ENCODE measurements at places on chromosomes 11 and 22.

DNA sequence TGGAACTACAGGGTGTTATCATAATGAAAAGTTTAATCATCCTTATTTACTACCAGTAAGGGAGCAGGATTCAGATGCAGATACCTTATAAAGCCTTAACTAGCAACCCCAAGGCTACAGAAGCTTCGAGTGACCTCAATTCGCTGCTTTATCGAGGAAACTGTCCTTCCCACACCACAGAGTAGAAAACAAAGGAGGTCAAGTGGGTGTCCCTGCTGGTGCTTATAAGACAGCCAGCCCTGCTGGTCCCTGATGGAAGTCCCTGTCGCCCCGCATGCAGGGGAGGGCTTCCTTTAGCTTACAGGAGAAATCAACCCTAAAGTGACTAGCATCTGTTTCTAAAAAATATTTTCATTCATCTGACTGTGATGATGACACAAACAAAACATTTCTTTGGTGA is 7.3 kb downstream of the MN1 start:
- no peak for DNase-seq

DNA sequence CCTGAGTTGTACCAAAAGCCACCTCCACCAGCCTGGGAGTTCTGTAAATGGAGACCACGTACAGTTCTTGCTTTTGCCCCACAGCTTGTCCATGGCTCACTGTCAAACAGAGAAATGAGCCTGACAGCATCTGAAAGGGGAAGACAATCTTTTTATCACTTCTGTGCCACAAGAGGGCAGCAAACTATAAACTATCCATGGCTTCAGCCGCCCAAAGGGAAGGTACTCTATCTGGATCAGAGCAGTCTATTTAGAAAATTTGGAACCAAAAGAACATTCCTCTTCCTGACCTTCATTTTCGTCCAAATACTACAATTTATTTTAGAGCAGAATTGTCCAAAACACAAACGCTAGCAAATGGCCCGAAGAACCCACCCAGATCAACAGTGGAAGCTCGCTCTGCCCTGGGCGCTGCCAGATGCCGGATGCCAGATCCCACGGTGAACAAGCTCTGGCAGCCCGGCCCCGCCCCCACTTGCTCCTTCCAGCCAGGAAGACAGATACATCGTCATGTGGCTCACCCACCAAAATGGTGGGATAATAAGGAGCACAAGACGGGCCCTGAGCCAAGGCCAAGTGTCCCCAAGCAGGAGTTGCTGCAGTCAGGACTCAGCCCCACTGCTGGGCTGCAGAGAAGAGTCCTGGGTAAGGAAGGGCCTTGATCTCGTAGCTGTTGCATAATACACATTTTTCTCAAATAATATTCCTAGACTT is 23.9 kb upstream of the SCGB1A1 start:
- peak; percentile 58 for DNase-seq

DNA sequence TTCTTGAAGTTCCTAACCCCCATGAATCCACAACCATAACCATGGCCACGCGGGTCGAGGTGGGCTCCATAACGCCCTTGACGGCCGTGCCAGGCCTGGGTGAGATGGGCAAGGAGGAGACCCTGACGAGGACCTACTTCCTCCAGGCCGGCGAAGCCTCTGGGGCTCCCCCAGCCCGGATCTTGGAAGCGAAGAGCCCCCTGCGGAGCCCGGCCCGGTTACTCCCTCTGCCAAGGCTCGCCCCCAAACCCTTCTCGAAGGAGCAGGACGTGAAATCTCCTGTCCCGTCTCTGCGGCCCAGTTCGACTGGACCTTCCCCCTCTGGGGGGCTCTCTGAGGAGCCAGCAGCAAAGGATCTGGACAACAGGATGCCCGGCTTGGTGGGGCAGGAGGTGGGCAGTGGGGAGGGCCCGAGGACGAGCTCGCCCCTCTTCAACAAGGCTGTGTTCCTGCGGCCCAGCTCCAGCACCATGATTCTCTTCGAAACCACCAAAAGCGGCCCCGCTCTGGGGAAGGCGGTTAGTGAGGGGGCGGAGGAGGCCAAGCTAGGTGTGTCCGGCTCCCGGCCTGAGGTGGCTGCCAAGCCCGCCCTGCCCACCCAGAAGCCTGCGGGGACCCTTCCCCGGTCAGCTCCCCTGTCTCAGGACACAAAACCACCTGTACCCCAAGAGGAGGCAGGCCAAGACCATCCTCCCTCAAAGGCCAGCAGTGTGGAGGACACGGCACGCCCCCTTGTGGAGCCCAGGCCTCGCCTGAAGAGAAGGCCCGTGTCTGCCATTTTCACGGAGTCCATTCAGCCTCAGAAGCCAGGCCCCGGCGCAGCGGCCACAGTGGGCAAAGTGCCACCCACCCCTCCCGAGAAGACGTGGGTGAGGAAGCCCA is 75.7 kb downstream of the KIAA1671 start:
- DNase-seq = no peak

DNA sequence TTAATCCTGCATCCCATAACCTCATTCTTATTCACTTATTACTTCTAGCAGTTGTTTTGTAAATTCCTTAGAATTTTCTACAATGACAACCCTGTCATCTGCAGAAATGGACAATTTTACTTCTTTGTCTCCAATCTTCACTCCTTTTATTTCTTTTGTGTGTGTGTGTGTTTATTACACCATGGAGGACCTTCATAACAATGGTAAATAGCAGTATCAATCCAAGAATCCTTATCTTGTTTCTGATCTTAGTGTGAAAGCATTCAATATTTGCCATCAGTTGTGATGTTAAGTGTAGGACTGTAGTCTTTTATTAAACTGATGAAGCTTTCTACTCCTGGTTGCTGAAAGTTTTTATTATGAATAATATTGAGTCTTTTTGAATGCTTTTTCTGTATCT is 109.1 kb downstream of the MPPED2 start:
- DNase-seq = no peak

DNA sequence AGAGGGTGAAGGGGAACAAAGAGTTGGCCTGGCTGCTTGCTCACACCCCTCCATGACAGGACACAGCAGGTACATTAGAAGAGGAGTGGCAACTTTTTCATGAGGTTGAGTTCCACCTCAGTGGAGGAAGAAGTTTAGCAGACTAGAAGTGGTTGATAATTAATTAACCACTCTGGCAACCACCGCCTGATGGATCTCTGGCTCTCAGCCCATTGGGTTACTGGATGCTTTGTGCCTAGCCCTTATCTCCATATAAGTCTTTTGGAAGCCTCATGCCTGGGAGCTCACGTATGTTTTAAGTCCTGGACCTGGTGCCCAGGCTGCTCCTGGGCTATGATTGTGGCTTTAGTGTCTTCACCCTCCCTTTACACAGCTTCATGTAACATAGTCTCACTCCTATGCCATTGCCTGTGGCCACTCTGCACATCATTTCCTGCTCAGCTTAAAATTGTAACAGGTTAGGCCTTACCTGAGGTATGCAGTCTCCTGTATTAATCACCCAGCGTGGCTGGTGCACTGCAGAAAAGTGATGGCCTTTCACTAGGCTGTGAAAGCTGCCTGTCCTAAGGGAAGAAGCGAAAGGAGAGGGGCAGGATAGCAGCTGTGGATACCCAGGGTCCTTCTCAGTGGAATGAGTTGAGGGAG is 72.7 kb upstream of the CRTAM start:
- DNase-seq = no peak

- DNase-seq = no peak
Measured at GRCh38 chr11:78688460-78688859, 113.8 kb upstream of the NARS2 start.

DNA sequence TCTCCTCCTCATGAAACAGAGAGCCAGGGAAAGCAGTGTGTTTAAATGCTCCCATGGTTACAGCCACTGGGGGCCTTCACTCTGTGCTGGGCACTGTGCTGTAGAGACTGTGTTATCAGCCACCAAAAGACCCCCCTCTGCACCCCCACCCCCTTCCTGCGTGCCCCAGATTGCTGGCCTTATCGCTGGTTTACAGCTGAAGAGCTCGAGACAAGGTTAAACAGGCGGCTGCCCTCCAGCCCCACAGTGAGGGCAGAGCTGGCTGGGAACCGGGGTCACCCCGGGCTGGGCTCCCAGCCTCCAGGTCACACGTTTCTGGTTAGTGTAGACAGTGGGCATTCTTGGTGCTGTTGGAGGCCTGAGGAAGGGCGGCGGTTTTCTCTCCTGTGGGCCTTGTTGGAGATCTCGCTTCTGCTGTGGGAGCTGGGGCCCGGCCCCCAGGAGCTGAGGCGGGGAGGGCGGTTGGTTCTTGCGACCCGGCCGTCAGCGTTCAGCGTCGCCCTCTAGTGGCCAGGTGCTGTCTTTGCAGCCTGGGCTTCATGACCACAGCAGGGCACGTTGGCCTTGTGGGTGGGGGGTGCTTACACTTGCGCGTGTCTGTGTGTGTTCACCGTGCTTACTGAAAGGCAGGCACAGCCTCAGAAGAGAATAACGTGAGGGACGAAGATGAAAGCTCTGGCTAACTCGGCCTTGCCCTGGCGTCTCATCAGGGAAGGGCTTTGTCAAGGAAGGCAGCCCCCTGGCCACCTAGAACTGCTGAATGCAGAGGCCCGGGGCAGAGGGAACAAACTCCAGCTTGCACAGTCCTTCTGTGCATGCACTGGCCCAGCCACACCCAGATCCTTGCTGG is 40.8 kb downstream of the TBC1D22A start:
- DNase-seq = peak; percentile 82

DNA sequence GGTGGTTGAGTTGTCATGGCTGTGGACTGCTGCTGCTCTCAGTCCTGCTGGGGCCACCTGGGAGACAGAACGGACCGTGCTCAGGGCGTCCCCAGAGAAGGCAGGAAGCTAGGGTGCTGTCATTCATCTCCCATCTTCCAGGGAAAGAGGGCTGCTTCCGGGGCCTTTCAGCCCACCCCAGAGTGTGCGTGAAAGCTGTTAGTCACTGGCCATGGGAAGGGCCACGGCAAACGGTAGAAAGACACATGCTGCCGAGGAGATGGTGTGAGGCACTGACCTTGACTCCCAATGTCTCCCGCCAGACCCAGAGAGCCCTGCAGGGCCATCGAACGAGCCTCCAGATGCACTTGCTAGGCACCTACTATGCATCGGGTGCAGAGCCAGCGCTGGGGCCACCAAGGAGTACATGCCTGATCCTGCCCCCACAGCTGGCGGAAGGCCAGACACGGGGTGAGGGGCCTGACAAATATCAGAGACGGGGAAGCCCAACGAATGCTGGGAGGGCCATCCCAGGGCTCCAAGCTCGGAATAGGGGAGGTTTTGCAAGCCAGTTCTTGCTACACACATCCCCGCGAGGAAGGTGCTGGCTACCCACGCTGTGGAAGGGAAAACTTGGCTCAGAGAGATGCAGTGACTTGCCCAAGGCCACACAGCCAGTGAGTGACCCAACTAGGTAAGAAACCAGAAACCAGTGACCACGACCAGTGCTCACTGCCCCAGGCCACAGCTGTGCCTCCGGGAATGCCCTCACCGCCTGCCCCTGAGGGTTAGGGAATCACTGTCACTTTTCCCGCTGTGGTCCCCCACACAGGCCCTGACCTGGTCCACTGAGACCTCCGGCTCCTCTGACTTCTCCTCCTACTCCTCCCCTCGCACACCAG is 10.1 kb downstream of the RAC2 start:
- no peak for DNase-seq

DNA sequence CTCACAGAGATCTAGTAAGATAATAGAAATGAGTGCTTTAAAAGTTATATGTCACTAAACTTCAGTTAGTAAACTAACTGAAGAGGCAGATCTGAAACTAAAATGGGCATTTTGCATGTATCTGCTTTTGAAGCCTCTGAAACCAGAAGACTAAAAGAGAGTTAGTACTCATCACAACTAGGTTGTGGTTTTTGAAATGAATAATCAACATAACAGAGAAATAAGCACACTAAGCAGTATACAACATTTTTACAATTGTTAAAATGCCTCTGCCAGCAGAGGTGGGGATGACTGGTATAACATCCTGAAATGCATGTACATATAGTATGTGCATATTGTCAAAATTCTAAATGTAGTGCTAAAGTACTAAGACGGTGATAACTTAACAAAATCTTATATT is 564.5 kb downstream of the DLG2 start:
- no peak for DNase-seq

GRCh38 chr11:959608-960007 is 33.9 kb downstream of the AP2A2 start:
- DNase-seq = no peak

DNA sequence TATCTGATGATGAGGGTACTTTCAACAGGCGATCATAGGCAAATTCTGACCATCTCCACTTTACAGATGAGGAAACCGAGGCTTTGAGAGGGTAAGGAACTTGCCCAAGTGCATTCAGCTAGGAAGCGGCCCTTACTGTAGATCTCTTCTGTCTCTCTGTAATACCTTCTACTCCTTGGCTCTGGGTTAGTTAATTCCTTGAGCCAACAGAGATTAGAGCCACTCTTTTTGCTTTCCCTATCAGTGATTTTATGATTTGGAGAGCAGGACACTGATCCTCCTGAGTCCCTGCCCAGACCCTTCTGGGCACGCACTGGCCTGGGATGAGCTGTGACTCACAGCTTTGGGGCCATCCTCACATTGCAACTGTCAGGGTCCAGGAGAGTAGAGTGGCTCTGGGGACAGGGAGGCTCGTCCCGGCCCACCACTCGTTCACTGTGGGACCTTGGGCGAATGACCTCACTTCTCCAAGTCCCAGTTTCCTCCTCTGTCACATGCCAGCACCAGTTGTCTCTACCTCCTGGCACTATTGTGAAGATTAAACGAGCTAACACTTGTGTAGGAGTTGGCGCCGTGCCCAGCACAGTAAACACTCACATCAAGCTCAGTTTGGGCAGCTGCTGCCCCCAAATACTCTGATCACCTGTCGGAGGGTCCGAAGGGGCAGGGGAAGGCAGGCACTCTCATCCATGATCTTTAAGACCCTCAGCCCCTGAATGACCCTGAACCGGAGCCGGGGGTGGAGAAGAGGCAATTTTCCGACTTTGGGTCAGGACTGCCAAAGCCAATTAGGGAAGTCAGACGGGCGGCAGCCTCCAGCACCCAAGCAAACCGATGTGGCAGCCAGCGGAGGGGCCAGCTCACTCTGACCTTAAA is 235.0 kb downstream of the MIAT start:
- DNase-seq = no peak

DNA sequence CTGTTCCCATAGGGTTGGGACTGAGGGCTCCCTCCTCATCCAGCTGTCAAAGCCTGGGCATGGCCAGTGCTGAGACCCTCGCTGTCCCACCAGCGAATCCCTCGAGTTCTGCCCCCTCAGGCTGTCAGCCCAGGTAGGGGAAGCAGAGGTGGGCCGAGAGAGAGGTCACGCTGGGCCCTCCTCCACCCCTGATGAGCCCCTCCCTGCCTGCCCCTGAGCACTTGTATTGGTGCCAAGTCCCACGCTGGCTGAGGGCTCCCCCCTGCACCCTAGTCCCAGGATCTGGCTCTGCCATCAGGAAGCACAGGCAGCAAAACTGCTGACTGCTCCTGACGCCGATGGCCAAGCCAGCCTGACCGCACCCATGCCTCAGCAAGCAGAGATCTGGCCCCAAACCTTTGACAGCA is 3.3 kb downstream of the PRR33 start:
- DNase-seq = no peak

GRCh38 chr11:30876663-30877396 is 290.7 kb upstream of the MPPED2 start:
- DNase-seq = no peak

All from GM12891 (cell line).